ENCODE measurements at places on chromosomes 1 and 21.

- DNase-seq, result no peak
Measured at GRCh38 chr1:198880818-198881597, 242.2 kb downstream of the PTPRC start.

GRCh38 chr1:194866153-194866552 is 1679.7 kb upstream of the B3GALT2 start:
- no peak for DNase-seq

- DNase-seq, result no peak
Measured at GRCh38 chr1:234102583-234102982, 198.1 kb downstream of the SLC35F3 start.

DNA sequence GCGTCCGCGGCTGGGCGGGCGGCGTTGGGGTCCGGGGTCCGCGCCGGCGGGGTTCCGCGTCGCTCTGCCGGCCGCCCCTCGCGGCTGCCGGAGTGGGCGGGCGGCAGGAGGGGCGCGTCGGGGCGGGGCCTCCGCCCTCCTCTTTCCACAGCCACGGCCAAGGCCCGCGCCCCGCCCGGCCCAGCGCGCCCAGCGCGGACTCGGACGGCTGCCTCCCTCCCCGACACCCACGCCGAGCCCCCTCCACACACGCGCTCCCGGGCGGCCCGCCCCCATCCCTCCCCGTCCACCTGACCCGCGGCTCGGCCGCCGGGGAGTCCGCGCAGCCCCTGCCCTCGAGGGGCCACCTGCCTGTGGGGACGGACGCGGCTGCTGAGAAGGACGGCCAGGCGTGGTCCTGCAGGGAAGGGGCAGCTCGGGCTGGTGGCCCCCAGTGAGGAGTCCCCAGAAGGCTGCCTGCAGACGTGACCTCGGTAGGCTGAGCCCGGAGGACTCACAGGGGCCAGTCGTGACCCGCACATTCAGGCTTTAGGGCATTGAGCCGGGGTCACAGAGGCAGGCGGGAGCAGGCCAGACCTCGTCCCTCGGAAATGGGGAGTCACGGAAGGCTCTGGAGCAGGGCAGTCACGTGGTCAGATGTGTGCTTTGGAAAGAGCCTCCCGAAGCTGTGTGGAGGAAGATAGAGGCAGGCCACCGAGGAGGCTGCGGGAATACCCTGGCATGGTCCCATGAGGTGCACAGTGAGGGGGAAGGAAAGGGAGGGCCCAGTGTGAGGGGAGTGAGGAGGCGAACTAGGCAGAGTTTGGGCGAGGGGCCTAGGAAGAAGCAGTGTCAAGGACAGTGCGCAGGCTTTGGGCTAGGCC is at the start of gene COL8A2:
COL8A2 (minus strand) TSS at position 94 of the 863 bp plus-strand sequence. CDS start 24,980 bp downstream, outside the sequence.
- no peak for DNase-seq

GRCh38 chr1:222250376-222250775 is 297.5 kb downstream of the HHIPL2 start:
- DNase-seq, result no peak

GRCh38 chr1:37725851-37726613 is 33.7 kb downstream of the CDCA8 start:
- no peak for DNase-seq

- no peak for DNase-seq
Measured at GRCh38 chr1:66330722-66331141, 203.2 kb upstream of the SGIP1 start.

DNA sequence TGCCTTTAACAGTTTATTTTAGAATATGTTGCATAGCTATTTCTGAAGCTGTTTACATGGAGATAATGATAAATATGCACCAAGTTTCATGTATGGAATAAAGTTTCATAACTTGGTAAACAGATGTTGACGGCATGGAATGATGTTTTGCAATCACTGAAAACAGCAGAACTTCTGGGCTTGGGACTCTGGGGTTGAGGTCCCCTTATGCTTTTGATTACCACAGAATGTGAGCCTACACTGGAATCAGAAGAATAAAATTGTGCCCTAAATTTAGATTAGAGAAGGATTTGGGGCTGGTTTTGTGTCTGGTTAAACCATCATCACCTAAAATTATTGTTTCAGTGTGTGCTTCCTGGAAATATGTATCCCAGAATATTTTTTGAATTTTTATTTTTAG is 11.1 kb downstream of the KRTAP24-1 start:
- DNase-seq, result no peak

GRCh38 chr1:216502528-216503162 is 79.4 kb upstream of the USH2A start:
- DNase-seq, result no peak

GRCh38 chr1:197577580-197577979 is 197.7 kb downstream of the DENND1B start:
- no peak for DNase-seq
